ENCODE measurements at places on chromosomes 5 and 9.

- no peak for DNase-seq
Measured at GRCh38 chr9:35675732-35676392, 2.1 kb downstream of the CA9 start.

- no peak for DNase-seq
Measured at GRCh38 chr9:124513376-124513994, 6.3 kb upstream of the NR5A1 start.

GRCh38 chr5:88539026-88539425, 270.4 kb upstream of the TMEM161B start:
- no peak for DNase-seq

DNA sequence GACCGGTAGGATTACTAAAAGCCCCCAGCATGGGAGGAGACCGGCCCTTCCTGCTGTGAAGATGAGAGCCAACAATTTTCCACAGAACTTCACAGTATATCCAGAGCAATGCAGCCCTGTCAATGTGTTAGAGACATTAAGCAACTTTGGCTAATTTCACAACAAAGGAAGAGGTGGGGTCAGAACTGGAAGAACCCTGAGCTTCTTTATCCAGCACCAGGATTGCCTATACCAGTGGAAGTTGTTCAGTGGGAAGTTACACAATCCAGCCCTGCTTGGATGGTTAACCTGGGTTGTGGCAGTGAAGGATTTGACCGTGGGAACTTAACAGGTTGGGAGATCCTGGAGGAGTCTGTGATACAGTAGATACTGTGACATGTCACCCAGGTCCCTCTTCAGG, 197.0 kb downstream of the FBN2 start:
- DNase-seq: no peak

GRCh38 chr5:90297045-90297764, 112.4 kb downstream of the CETN3 start:
- DNase-seq: no peak

DNA sequence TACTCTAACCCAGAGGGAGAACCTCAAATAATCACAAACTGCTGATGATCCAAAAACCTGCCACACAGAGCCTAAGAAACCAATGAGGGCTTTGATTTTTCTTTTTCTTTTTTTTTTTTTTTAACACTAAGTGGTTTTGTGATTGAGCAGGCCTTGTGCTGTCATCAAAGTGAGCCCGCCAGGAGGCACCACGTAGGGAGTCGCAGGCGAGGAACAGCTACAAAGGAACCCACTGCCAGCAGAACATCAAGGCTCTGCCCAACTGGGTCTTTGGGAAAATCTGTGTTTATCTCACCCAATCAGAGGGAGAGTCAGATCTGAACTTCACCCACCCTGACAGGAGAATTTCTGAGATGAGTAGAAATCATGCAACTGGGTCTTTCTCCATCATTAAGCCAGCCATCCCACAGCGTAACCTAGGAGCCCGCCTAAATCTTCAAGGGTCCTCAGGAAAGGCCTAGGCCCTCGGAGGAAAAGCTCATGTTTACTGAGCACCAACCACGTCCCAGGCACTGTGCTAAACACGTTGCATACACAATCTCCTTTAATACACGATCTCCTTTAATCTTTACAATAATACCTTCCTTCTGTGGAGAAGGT, 126.9 kb upstream of the FSTL4 start:
- no peak for DNase-seq

- DNase-seq: no peak
Measured at GRCh38 chr5:51099173-51099853, 283.9 kb upstream of the ISL1 start.

DNA sequence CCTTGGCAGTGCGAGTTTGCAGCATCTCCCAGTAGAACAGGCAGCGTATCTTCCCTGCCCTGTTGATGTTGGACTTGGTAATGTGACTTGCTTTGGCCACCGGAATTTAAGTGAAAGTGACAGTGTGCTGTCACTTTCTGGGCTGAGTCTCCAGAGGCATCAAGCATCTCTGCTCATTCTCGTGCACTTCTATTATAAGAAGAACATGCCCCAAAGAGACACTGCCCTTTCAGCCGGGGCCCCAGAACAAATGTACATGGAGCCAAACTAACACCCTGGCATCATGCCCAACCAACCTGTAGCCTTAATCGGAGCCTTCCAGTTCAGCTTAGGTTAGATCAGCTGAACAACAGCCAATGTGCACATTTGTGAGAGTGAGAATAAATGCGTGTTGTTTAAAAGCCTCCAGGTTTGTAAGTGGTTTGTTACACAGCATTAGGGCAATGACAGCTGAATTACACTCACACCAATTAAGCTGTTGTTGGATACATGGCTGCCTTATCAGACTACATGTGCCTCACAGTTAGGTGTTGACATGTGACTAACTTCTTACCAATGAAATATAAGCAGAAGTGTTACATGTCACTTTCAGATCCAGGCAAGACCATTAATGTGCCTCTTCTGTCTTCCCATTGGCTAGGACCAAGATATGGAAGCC, 22.1 kb upstream of the FRMD3 start:
- DNase-seq: no peak

- no peak for DNase-seq
Measured at GRCh38 chr5:7537573-7537972, 141.6 kb downstream of the ADCY2 start.

DNA sequence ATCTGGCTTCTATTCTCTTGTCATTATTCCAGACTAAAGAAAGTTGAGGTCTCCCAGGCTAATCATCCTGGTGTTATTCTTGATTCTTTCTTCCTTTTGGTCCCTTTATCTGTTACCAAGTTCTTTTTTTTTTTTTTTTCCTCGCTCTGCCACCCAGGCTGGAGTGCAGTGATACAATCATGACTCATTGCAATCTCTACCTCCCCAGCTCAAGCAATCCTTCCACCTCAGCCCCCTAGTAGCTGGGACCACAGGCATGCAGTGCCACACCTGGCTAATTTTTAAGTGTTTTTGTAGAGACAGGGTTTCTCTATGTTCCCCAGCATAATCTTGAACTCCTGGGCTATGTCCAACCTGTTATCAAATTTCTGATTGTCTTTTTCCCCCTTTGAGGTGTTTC, 126.6 kb upstream of the DHFR start:
- no peak for DNase-seq

DNA sequence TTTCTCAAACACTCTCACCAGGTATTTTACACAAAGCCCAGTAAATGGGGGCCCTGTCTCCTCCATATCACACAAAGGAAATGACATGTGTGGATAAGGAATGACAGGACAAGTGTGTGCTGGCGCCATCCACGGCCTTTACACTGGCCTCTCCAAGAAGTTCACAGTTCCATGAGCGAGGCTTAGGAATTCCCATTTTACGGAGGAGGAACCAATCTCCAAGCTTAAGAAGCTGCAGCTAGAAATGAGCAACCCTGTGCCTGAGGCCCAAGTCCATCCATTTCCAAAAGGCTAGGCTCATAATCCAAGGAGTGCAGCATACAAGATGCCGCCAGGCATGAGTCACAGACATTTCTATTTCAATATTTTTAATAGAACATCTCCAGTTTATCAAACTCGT, 203.4 kb downstream of the AUH start:
- DNase-seq: no peak

- no peak for DNase-seq
Measured at GRCh38 chr5:177353093-177353492, 1.6 kb upstream of the LMAN2 start.

GRCh38 chr5:127313379-127313778, 22.8 kb downstream of the MEGF10 start:
- no peak for DNase-seq

DNA sequence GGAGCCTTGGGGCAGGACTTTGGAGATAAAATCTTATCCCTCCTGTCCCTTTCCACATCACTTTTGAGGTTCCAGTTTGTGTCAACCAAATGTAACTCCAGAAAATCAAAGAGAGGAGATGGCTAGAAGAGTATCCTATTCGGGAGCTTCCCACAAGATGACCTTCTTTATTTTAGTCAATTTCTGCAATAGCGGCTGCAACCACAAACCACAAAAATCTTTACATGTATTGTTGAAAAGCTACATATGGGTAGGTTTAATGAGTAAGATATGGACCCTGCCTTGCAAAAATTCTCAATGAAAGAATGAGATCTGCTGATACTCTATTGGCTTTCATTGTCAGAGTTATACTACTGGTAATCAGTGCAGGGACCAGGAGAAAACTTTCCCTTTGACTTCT, 92.2 kb upstream of the MAMDC2 start:
- no peak for DNase-seq

DNA sequence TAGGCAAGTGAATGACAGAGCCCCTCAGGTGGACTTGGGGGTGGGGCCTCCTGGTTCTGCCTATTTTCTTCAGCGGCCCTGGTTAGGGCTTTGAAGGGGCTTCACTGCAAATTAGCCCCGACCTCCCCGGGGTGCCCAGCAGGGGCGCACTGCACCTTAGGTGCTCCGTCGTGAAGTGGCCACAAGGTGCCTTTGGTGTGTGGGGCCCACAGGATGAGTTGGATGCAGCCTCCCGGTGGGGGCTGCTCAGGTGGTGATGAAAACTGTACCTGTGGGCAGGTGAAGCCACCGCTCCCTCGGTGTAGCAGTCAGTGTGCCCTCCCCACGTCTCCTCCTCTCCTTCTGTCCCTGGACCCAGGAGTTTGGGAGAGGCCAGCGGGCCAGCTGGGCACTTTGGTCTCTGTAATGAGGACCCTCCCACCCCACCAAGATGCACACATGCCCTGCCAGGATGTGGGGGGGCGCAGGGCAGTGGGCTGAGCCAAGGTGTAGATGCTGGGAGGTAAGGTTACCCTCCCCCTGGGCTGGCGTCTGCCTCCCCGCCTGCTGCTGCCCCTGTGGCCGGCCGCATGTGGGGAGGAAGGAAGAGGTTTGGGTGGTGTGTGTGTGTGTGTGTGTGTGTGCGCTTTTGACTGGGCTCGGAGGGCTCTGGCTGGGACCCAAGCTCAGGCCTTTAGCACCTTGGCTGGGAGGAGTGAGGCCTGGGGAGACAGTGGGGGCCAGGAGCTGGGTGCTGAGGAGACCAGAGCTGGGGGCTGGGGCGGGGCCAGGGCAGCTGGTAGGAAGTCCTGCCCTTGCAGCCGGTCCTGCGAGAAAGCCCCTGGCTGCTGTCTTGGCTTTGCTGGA, 55.6 kb downstream of the RXRA start:
- DNase-seq: no peak

DNA sequence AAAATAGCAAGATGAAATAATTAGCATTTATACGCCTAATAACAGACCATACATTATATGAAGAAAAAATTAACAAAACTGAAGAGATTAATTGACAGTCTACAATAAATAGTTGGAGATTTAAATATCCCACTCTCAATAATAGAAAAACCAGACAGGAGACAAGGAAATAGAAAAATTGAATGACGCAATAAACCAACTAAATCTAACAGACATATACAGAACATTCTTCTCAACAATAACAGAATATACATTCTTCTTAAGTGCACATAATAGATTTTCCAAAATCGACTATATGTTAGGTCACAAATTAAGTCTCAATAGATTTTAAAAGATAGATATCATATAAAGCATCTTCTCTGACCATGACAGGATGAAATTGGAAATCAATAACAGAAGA, 25.6 kb upstream of the RNF180 start:
- no peak for DNase-seq
